GM12865 (cell line): ENCODE measurements at places on chromosomes 12 and 14.

DNA sequence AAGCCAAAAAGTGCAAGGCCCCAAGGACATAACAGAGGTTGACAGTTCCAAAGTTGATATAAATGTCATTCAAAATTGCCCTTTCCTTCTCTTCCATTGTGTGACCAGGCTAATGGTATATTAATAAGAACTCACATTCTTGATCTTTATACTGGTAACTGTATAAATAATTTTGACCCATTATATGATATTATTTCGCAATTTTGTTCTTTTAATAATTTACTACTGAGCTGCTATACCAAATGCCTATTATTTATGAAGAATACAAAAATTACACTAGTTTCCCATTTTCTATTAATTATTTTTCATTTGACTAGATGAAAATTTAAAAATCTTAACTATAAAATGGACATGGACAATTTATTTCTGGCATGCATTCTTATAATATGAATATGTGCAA, 370.2 kb downstream of the SOX5 start:
- DNase-seq: no peak

GRCh38 chr12:5022465-5023061, 21.1 kb upstream of the KCNA5 start:
- DNase-seq: peak; percentile 79

DNA sequence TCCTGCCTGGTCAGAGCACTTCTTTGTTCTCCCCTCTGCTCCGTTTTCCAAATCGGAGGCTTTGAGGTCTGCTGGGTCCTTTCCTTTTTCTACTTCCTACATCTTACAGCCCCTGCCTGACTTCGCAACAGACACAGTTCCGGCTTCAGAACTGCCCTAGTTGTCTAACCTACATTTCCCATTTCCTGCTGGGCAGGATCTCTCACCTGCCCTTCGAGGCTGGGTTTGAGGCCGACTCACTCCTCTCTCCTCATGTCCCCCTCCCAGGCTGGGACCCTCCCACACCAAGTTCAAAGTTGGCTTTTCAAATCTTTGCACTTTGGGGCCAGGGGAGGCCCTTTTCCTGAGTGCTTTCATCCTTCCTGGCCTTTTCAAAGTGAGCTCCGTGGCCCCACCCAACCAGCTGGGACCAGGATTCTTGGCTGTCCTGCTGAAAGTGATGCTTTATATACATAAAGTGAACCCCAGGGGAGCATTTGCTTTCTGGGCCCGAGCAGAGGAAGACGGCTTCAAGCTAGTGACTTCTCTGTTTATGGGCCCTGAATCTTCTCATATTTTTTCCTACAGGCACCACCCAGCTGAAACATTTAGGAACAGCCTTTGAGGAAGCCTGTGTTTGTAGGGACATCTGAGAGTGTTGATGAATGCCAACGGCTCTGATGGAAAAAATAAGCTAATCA, 281.0 kb upstream of the CRY1 start:
- no peak for DNase-seq

GRCh38 chr12:64611341-64612284, 1.3 kb downstream of the RASSF3 start:
- DNase-seq: peak; percentile 62

DNA sequence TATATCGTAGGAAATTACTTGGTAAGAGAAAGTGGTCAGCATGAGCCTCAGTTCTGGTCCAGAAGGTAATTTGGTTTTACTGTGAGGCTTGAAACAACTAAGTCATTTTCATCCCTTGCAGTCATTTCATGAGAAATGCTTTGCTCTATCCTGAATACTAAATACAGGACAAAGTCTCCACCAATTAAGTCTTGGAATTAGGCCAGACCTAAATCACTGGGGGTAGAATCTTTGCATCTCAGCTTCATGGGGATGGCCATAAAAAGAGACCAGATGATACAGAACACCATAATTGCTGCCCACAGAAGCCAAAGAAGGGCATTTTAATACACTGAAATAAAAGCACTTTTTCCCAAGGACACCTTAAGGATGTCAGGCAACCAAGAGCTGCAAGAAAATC, 277.9 kb upstream of the DCN start:
- DNase-seq: no peak

GRCh38 chr14:28763751-28764256, 2.8 kb upstream of the FOXG1 start:
- DNase-seq: no peak
